T1000 (cell line): ENCODE measurements at places on chromosomes 7 and 10.
A peak's percentile ranks its signal among the peaks of the same experiment; 100 is the strongest.

DNA sequence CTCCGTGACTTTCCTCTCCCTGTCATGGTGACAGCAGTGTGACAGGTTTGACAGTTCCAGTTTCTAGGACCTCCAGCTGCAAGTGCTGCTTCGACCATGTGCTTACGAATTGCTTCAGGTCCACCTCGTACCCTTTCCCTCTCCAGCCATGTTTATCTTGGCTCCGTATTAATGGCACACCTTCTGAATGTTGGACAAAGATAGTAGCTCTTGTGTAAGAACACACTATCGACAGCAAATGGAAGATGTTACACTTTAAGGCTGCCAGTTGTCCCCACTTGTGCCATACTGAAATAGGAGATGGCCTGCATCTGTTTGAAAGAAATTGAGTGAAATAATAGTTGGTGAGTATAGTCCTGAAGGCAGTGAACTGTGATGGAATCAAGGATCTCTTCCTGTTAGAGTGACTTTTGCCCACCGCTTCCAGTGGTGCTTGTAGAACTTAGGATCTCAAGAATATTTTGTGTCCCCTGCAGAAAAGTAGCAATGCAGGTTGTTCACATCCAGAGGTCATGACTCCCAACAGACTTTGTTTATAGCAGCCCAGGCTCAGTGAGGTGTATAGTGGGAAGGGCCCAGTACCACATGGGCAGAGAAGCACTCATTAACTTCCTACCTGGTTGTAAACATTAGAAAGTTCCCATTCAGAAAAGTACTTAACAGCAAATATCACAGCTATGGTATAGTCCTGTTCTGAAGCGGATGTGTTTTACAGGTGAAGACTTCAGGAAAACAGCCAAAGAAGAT lies 629.7 kb upstream of the GALNT17 start:
- DNase-seq = no peak

GRCh38 chr7:51778121-51778520 lies 461.5 kb upstream of the COBL start:
- DNase-seq = no peak

GRCh38 chr7:81470724-81471379 lies 299.0 kb downstream of the HGF start:
- DNase-seq = no peak

DNA sequence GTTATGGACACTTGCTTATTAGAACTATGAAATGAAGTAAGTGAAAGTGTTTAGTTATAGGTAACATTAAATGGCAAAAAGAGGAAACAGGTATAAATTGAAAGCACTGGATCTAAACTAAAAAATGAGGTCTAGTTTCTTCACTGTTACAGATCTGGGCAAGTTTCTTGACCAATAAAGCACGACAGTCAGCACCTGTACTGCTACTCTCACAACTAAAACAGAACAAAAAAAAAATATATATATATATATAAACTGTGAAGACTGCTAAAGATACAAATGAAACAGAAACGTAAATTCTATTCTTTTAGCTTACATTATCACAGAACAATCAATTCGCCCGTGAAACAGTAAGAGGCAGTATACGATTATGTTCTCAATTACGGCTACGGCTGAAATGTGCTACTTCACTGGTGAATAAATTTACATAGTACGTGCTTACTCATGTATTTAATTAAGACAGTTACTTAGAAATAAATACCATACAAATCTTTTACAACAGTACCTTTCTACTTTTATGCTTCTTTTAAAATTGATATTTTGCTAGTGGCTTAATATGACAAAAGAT lies 4.2 kb downstream of the AHR start:
- DNase-seq = no peak

DNA sequence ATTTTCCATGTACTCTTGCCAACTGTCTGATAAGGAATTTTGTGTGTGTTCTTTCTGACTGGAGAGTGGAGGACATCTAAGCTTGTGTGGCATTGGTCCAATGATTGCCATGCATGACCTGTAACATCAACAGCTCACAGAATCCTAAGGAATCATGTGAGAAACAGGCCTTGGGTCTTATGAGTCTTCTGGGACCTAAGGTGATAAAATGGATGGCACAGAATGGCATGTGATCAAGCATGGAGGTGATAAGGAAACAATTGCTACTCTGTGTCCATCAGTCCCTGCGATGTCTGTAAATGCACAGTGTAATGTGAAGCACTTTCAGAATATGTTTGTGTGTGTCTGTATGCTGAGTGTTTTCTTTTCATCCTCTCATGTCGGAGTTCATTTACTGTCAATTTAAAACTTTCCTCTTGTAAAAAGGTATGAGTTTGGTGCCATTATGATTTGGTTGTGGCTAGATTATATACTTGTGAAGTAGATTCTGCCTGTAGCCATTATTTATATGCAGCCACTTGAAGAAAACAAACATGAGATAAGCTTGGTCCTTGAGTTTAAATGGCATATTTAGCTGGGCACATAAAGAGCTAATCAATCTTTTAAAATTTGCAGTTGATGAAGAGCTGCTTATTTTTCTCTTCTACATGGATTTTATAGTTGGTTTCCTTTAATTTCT lies 127.5 kb downstream of the VPS50 start:
- no peak for DNase-seq

- no peak for DNase-seq
Observed at GRCh38 chr7:12090757-12091221, 120.3 kb upstream of the TMEM106B start.

DNA sequence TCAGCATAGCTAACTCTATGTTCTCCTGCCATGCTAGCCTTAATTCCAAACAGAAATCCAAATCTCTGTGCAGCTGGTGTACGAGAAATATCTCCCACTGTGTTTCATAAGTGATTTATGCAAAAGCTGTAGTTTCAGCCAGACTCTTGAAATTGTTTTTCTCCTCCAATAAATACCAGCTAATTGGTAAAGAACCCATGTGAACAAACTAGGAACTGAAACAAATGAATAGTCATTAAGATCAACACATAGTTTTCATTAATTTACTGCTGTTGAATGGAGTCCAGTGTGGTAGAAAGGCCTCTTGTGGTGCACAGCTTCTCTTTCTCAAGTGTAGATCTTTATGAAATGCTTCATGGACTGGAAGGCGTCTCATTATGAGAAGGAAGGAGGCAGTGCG lies 18.4 kb downstream of the PPP1R17 start:
- DNase-seq = no peak

GRCh38 chr10:95503001-95503400 lies 58.2 kb downstream of the SORBS1 start:
- DNase-seq = no peak

GRCh38 chr10:72156223-72156622 lies 59.6 kb upstream of the ANAPC16 start:
- no peak for DNase-seq

DNA sequence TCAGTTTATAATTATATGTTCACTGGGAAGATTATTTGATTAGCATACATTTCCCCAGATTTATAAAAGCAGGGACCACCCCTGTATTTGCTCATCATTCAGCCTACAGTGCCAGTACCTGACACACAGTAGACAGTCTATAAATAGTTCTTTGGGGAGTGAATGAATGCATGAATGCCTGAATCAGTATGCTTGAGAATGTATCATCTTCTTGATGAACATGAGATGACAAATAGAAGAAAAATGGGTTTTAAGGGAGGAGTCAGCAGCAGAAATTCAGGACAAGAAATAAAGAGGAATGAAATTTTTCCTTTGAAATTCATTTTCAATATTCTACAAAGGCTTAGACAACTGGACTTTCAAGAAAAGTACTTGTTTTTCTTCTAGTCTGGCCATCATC lies 295.8 kb upstream of the LRRTM3 start:
- no peak for DNase-seq

DNA sequence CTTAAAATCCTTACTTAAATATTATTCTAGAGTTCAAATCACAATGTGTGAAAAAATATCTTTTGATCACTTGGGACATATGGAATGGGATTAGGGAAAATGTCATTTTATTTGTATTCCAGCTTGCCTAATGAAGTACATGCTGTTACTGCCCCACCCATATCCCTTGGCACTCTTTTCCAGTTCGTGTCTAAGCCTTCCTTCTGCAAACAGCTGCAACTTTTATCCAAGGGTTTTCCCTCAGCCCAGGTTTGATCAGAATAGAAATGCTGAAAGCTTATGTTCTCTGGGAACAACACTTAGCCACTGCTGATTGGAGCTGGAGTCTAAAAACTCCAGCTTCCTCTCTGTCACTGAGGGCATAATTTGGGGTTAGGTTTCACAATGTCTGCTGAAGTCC lies 214.1 kb upstream of the FAM3C start:
- no peak for DNase-seq

- no peak for DNase-seq
Observed at GRCh38 chr7:33815336-33815735, 90.0 kb upstream of the BMPER start.

- no peak for DNase-seq
Observed at GRCh38 chr10:104122225-104123107, 495 bp downstream of the SFR1 start.

DNA sequence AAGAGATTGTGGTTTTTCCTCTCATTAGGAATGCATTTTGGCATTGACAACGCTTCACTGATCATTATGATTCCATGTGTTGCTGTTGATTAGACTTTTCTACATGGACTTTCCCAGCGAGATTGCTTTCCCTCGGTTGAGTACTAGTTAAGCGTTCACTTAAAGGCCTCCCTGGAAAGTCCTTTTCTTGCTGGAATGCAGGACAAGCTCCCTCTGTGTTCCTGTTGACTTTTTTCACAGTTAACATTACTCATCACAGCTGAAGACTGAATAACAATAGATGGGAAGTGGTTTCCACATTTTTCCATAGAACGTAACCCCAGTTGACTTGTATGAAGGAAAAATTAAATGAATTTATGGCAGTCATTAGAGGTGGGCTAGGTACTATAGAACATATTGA lies 2.6 kb upstream of the CAV1 start:
- no peak for DNase-seq

DNA sequence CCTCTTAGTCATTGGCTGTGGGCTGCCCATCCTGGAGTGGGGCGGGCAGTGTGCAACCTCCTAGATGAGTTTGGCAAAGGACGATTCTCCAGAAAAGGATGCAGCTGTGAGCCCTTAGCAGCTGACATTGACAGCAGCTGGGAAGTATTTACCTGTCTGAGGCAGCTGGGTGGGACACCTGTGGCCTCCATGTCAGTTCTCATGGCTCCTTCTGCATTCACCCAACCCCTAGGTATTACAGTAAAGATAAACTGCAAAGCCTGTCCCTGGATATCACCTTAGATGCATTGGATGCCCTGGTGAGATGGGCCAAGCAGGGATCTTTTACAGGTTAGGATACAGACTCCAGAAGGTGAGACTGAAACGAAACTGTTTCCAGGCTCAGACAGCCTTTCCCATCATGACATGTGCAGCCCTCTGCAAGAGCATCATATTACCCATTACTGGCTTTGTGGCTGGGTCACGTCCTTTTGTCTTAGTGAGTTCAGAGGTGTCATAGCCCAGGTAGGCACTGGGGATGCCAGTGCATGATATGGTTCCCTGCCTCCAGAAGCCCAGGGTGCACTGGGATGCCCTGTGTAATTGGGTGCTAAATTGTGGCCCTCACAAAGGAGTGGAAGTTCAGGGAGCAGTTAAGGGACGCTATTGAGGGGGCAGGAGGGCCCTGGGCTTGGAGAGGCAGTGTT lies 28.9 kb downstream of the MINDY4 start:
- no peak for DNase-seq

DNA sequence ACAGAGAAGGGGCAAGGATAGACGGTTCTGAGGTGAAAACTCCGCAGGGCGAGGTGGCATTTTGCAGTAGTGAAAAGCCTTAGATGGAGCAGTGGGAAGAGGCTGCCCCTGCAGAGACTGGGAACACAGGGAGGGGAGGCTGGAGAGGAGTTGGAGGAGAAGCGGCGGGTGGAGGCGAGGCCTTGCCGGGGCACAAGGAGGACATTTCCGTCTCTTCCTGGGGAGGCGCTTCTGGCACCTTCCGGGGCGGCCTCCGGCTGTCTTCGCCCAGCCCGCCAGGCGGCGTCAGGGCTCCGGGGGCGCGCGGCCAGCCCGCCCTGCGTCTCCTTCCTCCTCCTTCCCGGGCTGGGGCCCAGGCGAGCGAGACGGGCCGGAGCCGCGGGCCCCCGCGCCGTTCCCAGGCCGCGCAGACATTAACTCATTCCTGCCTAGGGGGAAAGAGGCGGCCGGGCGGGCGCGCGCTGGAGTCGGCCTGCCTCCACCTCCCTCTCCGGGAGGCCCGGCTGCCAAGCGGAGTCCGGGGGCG lies 42.7 kb downstream of the LDB3 start:
- DNase-seq = peak; percentile 80
